Stimulated activated CD4-positive, alpha-beta T cell treated with anti-CD3 and anti-CD28 coated beads, TNF-alpha, amount 100 ng/mL, for 4 hours (primary cell): ENCODE measurements at places on chromosomes 3 and 15.

DNA sequence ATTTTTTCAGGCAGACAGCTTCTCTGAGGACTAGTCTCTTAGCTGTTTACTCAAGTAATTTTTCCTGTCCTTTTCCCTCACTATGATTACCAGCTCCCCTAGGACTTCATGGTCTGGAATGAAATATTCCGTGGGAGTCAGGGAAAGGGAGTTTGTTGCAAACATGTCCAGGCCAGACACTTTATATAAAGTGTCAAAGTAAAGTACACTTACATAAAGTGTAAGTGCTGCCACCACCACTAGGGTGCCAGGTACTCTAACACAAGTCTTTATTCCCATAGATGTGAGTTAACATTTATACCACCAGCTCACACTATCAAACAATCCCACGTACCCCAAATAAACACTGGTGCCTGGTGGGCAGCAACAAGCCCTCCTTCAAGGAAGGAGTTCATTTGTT, 179.8 kb downstream of the SNRPN start:
- DNase-seq, result no peak

DNA sequence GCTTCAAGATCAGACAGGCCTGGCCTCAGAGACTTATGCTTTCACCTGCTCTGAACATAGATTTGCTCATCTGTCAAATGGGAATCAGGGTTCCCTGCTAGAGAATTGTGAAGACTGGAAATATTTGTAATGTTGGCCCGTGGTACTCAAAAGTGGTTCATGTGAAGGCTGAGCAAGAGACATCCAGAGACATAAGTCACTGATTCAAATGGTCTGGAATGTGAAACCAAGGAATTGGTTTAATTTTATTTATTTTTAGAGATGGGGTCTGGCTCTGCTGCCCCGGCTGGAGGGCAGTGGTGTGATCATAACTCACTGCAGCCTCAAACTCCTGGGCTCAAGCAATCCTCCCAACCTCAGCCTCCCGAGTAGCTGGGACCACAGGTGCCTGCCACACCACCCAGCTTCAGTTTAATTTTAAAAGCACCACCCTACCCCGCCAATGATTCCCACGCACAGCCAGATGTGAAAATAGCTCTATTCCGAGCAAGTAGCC, 60.1 kb downstream of the DAPK2 start:
- DNase-seq, result no peak

- no peak for DNase-seq
Observed at GRCh38 chr3:188407158-188407880, 253.4 kb downstream of the LPP start.

DNA sequence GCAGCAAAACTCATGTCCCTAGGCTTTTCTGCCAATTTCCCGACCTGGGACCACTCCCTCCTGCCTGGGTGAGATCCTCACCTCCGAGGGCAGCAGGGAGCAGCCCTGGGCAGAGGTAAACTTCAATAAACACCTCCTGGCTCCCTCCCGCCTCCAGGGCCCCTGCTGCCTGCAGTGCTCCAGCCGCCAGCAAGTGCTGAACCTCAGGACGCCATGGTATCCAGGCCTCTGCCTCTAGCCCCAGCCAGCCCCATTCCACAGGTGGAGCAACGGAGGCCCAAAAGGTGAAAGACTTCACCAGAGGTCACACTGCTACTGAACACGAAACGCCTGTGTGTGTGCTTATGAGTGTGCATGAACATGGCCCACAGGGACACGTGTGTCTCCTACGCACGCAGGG, 59.9 kb upstream of the LINGO1 start:
- no peak for DNase-seq

GRCh38 chr3:141105828-141106628, 54.9 kb downstream of the SPSB4 start:
- peak; percentile 13 for DNase-seq

DNA sequence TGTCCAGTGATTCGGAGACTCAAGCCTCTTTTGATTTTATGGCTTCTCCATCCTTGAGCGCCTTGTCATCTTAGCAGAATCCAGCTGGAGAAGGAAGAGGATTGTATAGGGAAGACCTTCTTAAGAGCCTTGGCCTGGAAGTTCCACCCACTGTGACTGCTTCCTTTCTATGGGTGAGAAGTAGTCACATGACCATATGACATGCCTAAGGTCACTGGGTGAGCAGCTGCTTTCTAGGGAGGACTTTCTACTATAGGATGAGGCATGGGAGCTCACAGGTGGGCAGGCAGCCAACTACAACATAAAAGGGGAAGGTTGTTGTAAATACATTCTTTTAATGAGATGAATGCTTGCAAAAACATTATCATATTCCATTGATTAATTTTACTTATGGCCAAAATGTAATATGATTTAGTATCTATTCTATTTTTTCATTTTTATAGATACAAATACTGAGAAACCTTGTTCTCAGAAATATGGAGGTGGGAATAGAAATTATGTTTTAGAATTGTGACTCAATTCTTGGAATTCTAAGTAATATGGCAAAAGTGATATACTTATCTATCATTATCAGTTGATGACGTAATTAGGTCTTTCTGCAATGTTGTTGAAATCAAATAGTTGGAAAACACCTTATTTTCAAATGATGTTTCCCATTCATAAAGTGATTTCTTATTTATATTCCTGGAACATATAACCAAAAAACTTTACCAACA, 53.6 kb upstream of the MINAR1 start:
- DNase-seq, result no peak

GRCh38 chr15:95624100-95624499, 706.4 kb upstream of the NR2F2 start:
- DNase-seq, result no peak

GRCh38 chr3:187738331-187739093, 6.8 kb downstream of the BCL6 start:
- DNase-seq, result no peak

DNA sequence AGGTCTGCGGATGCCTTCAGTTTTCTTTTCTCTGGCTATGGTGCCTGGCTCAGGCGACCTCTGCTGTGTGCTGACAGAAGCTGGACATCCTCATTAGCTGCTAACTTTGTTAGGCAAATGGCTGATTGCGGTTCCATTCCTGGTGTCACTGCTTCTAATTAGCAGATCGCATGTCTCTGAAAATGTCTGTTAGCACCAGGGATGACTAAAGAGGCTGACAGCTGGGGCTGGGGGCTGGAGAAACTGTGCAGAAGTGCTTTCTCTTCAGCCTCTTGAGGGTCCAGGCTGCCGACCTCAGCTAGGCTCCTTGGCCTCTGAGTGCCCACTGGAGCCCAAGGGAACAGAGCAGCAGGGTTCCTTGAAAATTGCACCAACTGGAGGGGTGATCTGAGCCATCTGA, 39.3 kb downstream of the CHCHD6 start:
- no peak for DNase-seq

- DNase-seq, result no peak
Observed at GRCh38 chr3:110656394-110657025, 415.1 kb upstream of the NECTIN3 start.

DNA sequence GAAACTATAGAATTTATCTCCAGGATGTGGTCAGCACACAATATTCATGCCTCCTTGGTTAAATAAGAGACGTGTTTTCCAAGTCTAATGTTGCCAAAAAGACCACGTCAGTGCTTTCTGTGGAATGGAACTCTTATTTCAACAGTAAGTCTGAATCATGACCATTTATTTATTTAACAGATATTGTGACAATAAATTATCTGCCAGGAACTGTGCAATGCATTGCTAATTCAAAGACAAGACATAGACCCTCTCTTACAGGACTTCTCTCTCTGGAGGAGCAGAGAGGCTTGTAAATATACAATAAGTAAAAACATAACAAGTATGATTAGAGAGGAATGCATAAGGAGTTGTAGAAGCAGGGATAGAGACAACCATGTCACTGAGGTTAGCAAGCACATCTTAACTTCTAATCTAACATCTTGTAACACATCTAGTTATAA, 227.5 kb downstream of the DTWD1 start:
- DNase-seq, result no peak

DNA sequence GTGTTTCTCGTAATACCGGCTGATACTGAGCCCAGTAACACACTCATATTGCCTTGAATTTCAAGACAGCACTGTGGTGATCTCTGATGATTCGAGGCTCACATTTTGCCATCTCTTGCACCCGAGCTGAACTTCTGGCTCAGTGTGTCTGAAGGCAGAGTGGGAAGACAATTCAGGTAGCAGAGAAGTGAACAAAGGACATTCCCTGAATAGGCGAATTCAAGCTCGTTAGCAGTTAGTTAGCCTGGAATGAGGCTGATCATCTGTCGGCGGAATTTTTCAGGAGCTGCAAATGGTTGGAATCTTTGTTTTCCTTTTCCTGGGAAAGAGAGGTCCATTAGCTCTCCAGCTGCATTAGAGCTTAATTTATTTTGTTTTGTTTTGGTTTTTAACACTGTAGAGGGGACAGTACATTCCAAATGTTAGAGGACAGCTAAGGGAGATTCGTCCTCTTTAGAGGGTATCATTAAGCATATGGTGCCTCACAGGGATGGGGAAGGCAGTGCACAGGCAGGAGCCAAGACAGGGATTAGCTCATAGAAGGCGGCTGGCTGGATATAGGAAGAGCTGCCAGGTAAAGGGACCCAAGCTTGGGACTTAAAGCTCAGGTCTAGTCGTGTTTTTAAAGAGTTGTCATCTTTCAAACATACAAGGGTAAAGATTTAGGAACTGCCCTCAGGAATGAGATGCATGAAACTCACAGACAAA, 119.7 kb upstream of the DLG1 start:
- DNase-seq, result no peak

GRCh38 chr15:88802991-88803240, 320 bp upstream of the ACAN start:
- no peak for DNase-seq

DNA sequence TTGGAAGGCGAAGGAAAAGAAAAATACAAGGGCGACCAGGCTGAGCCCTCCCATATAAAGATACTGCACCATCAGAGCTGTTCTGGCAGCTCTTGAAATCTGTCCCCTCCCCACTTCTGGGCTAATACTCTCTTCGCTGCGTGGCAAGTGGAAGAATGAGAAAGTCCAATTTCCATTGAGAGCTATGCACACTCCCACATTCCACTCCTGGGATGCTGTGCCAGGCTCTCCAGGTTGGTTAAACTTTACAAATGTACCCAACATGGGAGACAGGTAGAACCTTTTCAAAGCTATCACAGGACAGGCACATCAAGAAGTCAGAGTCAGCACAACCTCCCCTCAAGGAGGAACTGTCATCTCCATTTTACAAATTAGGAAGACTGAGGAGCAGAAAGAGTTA, 465.0 kb downstream of the SHQ1 start:
- no peak for DNase-seq

DNA sequence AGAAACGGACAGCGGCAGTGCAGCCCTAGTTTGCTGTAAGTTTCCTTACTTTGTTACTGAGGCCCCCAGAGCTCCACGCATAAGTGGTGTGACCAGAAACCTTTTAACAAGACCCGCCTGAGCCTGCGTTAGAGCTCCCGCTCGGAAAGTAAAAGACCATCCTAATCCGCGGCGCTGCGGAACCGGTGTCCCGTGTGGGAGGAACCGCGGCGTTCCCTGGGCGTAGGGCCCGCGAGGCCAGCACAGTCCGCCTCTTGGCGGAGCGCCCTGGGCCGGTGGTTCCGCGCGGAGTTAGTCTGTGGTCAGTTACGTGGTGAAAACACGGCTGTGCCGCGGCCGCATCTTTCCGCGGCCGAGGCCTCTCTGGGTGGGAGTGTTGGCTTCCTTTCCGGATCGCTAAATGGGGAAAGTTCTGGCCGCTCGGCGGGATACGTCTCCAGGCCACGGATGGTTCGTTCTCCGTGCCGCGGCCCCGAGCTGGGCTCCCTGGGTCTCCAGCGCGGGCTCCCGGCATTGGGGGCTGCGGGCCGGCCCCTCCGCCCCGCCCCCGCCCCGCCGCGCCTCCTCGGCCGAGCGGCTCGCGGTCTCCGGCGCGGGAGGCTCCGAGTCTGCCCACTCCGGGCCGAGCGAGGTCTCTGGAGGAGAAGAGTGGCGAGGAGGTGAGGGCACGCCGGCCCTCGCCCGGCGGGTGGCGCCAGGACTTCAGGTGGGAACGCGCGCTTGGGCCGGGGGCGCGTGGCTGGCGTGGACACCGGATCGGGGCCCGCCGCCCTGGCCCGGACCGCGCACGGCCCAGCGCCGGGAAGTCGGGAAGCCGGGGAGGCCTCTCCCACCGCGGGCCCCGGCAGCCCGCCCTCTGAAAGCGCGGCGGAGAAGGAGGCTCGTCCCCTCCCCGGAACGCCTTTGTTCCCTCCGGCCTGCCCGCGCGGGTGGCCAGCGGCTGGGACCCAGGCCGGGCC, 754 bp downstream of the B3GNT5 start:
- no peak for DNase-seq

- DNase-seq, result no peak
Observed at GRCh38 chr3:122002611-122003010, 19.4 kb downstream of the ILDR1 start.

GRCh38 chr3:32870373-32871095, 52.7 kb downstream of the TRIM71 start:
- no peak for DNase-seq

- DNase-seq, result no peak
Observed at GRCh38 chr3:86737517-86737916, 253.4 kb downstream of the VGLL3 start.

DNA sequence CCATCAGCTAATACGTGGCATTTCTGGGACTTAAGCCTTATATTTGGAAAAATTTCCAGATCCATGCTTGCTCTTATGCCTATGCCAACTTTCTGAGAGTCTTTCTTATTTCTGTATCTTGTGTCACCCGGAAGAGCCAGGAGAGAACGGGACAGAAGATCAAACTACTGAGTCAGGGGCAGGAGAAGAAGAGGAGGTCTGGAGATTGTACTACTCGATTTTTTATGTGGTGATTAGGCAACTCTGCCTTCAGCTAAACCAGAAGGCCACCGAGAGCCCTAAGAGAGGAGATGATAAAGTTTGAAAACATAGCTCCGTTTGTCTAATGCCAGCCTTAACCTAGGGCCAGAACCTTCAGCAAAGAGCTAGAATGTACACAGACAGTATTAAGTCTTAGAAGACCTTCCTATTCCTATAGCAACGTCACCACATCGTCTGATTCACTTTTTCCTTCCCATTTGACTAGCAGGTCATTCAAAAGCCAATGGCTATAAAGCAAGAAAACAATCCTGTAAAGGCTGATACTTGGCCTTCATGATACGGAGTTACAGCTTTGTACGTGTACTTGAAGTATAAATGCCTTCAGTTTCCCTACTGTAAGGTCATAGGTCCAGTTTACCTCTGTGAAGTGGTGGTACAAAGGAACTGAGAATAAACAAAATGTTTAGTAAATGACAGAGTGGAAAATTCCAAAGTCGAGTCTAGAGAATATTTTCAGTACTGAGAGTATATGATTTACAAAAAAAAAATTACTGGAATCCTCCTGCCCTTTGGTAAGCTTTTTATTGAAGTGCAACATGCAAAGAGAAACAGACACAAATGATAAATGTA, 96.1 kb upstream of the ICE2 start:
- no peak for DNase-seq

DNA sequence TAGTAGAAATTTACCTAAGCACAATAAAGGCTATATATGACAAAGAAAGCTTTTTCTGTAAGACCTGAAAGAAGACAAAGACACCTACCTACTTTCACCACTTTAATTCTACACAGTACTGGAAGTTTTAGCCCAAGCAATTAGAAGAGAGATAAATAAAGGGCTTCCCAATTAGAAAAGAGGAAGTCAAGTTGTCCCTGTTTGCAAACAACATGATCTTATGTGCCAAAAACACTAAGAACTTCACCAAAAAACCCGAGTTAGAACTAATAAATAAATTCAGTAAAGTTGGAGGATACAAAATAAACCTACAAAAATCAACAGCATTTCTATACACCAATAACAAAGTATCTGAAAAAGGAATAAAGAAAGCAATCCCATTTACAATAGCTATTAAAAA, 190.9 kb downstream of the NR2F2 start:
- no peak for DNase-seq

- no peak for DNase-seq
Observed at GRCh38 chr15:58593870-58594269, 155.6 kb downstream of the ADAM10 start.
